IMR-90 (cell line): ENCODE measurements at places on chromosomes 1 and 21. TPM values are rescaled to one million over a fixed set of nuclear protein-coding genes. Genes with fewer than 3 reads are reported as not detected.

GRCh38 chr1:56061824-56062223 lies 517.5 kb downstream of the PLPP3 start:
- no peak for DNase-seq

DNA sequence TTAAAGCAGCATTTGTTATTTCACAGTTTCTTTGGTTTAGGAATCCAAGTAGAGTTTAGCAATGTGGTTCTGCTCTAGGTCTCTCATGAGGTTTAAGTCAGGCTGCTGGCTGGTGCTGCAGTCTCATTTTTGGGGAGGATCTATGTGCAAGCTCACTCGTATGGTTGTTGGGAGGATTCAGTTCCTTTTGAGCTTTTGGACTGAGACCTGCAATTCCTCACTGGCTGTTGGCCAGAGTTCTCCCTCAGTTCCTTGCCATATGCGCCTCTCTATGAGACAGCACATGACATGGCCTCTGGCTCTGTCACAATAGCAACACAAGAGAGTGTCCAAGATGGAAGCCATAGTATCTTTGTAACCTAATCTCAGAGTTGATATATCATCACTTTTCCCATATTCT lies 91.0 kb downstream of the OLFML2B start:
- no peak for DNase-seq

DNA sequence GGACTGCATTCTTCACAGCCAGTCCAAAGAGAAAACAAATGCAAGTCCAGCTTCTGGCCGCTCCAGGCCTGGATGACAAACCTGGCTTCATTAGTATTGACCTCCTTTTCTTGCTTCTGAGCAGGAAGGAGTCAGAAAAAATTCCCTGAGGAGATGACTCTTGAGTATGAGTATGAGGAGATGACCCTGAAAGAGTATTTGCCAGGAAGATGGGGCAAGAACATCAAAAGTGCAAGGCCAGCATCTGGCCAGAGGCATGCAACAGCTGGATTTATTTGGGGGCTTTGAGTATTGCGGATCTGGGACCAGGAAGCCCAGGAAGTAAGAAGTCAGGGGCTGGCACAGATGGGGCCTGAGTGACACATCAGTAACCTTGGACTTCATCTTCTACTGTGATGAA lies 113.9 kb downstream of the GLIS1 start:
- DNase-seq, result peak; percentile 58

DNA sequence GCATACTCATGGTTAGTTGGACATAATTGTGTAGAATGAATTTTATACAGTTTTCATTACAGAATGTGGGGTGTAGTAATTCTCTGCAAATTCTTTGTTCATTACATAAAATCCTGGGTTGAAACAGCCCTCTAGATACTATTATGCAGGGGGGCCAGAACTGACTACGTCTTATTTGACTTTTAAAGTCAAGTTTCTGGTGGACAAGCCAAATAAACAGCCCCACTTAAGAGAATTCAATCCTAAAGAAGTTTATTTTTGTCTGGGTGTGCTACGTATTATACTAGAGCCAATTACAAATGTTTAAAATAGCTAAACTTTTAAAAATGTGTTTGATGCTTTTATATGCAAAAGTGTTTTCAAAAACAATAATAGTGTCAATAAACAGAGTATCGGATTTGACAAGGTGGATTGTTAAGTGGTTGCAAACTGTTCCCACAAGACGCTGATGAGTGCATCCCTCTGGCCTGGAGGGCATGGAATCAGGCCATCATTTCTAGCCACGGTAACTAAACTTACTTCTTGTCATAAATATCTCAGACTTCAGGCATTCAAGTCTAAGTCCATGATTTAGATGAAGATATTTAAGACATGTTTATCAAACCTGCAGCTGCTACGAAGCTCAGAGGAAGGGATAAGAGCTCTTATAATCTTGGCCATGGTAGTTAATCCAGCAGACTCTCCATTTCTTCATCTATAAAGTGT lies 646.3 kb downstream of the KIF26B start:
- peak; percentile 80 for DNase-seq

DNA sequence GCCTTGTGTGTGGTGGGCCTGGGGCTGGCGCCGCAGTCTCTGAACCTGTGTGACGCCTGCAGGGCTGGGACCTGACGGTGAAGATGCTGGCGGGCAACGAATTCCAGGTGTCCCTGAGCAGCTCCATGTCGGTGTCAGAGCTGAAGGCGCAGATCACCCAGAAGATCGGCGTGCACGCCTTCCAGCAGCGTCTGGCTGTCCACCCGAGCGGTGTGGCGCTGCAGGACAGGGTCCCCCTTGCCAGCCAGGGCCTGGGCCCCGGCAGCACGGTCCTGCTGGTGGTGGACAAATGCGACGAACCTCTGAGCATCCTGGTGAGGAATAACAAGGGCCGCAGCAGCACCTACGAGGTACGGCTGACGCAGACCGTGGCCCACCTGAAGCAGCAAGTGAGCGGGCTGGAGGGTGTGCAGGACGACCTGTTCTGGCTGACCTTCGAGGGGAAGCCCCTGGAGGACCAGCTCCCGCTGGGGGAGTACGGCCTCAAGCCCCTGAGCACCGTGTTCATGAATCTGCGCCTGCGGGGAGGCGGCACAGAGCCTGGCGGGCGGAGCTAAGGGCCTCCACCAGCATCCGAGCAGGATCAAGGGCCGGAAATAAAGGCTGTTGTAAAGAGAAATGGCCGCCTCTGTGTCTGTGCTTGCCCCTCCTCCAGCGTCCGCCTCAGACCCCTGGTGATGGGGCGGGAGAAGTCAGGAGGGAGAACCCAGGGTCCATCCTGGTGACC lies 788 bp downstream of the ISG15 start:
- DNase-seq, result peak; percentile 21

DNA sequence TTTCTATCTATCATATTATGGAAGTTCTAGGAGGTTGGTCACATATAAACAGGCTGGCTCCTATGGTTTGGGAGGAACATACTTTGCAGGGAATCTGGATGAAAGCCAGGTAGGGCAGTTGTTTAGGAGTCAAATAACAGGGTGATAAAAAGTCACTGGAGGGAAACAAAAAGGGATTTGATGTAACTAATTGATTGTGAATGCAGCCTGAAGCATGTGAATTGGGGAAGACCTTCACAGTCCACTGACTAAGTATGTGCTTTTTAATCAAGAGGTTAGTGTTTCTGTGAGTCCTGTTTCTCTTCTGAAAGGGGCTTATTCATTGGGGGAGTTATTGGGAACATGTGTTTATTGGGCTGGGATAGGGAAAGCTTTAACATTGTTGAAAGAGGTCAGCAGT lies 41.3 kb downstream of the HMCN1 start:
- no peak for DNase-seq

- peak; percentile 99 for DNase-seq
These were observed 237.0 kb downstream of the MRPL39 start for GRCh38 chr21:25370311-25370744.

DNA sequence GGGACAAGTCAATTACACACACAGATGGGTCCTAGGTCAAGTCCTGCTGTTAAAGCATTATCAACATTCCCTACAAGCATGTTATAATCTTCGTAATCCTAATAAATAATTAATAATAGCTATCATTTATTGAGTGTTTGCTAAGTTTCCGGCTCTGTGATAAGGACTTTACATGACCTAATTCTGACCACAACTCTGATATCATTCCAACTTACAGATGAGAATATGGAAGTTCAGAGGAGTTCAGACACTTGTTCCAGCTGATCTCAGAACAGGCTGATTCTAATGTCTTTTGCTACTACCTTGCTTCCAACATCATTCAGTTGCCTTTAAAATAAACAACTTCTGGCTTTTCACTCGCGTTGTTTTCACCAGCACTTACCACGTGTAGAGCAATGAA lies 770.1 kb upstream of the CXADR start:
- DNase-seq, result no peak

- DNase-seq, result peak; percentile 88
These were observed 19.6 kb upstream of the PIK3R3 start for GRCh38 chr1:46152016-46152415.

GRCh38 chr1:228045871-228046270 lies 36.6 kb upstream of the ARF1 start:
- DNase-seq, result no peak

DNA sequence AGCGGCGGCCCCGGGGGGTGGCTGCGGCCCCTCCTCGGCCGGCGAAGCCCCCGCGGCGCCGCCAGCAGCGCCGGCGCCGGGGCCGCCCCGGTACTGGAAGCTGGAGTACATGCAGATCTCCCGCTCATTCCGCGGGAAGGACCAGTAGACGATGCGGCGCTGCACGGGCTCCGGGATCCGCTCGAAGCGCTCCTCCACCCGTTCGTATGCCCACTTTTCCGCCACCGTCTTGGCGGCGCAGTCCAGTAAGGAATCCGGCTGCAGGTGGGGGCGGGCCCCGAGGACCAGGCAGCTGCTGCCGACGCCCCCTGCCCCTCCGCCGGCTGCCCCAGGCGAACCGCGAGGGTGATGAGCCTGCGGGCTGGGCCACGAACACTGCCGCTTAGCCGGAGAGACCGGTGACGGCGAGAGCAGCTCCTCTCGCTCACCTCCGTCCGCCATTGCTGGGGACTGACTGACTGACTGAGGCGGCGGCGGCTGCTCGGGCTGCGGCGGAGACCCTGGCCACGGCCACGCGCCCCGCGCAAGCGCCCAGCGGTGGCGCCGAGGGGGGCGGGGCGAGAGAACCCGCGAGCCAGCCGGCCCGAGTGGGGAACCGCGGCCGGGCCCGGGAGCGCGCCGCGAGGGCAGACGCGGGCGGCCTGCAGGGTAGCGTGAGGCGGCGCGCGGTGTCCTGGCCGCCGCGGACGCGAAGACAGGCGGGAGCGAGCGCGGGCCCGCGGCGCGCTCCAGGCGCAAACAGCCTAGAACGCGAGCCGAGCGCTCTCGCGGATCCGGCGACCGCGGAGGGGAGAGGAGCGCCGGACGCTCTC lies at the start of gene ZSWIM5:
ZSWIM5 (minus strand) TSS at position 696 of the 812 bp plus-strand sequence; CDS start at position 441, 255 bp downstream.
- peak; percentile 42 for DNase-seq

GRCh38 chr1:51605961-51606723 lies 10.8 kb upstream of the OSBPL9 start:
- DNase-seq, result no peak

- no peak for DNase-seq
These were observed 1496.5 kb downstream of the PLA2G4A start for GRCh38 chr1:188325211-188325610.

DNA sequence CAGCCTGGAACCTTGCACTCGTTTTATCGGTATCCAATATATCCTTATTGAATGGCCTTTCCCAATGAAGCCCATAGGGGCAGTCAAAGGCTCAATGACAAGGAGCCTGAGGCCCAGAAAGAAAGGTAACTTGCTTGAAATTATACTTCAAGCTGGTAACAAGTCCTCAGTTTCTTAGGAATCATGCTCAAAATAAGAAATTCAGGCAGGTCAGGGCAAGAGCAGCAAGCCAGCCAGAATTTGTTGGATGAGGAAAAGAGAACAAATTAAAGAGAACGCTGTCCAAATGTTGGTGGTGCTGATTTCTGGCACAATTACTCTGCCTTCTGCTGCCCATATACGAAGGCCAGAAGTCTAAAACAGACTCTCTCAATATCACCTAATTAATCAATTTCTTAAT lies 77.6 kb downstream of the DDX20 start:
- DNase-seq, result peak; percentile 13

DNA sequence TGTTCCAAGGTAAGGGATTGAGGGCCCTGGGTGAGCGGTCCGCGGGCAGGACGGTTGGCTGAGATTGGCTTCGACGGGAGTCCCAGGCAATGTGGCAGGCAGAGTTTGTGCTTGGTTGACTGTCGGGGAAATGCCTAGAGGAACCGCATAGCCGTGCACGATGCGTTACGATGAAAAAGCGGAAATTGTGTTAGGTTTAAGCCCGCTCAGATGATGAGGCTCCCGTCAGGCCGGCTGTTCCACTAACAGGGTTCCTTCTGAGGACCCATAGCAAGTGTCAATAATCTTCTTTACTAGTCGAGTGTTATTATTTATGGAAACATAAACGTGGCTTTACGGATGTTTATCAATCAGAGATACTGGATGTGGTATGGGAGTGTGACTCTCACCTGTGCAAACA lies 117.8 kb upstream of the COL6A1 start:
- no peak for DNase-seq

DNA sequence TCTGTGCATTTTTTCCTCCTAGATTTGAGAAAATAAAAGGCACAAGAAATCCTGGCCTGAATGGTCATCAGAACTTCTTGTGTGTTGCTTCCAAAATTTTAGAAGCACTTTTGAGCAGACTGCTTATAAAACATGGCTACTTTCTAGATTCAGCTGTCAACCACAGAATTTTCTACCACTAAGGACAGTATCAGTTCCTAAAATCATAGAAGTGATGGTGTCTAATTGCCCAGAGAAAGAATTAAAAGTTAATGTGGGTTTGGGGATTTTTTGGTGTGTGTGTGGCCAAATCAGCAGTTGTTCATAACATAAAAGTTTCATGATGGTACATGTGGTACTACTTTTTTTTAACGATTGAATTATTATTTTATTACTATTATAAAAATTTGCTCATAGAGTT lies 171.4 kb upstream of the SNX7 start:
- no peak for DNase-seq

The DENND1B gene
- total RNA-seq, result 24.2 and 26.1 TPM in 2 replicates

The HRNR gene
- not detected in 2 replicates for total RNA-seq

The KCNK1 gene
- 0.90 and 1.1 TPM in 2 replicates for total RNA-seq

The SPAG17 gene
- under 0.01 TPM in 1 of 2 replicates, not detected in the other for total RNA-seq

The RIMS3 gene
- 0.28 and 0.36 TPM in 2 replicates for total RNA-seq

The CIART gene
- total RNA-seq, result 13.9 and 18.1 TPM in 2 replicates

The PGLYRP3 gene
- not detected in 2 replicates for total RNA-seq
